Hindlimb muscle (tissue), 1 donor: ENCODE measurements at places on chromosomes 3 and 15.

GRCh38 chr15:62603742-62604141, 438.7 kb upstream of the C2CD4B start:
- no peak for DNase-seq

GRCh38 chr3:152190636-152191183, 78.0 kb upstream of the MBNL1 start:
- no peak for DNase-seq

- no peak for DNase-seq
These were observed 17.2 kb upstream of the ANKDD1A start for GRCh38 chr15:64894395-64895056.

DNA sequence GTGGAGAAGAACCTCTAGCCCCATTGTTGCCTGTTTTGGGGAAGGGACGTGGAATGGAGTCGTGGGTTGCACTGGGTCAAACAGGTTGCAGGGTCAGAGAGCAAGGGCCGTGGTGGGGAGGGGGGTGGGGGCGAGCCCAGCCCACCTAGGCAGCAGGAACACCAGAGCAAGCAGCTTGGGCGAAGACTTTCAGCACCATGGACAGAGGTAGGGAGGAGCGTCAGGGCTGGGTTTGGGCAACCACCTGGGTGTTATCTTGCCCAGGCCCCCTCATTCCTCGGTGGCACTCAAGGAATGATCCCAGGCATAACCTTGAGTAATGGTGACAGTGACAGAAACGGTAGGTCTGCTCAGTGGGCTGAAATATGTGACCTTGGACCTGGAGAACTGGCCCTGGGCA, 45.9 kb upstream of the TMEM115 start:
- DNase-seq, result no peak

GRCh38 chr3:30682434-30683155, 76.2 kb downstream of the TGFBR2 start:
- no peak for DNase-seq

GRCh38 chr15:77821188-77821958, 188.7 kb upstream of the LINGO1 start:
- peak; percentile 74 for DNase-seq

DNA sequence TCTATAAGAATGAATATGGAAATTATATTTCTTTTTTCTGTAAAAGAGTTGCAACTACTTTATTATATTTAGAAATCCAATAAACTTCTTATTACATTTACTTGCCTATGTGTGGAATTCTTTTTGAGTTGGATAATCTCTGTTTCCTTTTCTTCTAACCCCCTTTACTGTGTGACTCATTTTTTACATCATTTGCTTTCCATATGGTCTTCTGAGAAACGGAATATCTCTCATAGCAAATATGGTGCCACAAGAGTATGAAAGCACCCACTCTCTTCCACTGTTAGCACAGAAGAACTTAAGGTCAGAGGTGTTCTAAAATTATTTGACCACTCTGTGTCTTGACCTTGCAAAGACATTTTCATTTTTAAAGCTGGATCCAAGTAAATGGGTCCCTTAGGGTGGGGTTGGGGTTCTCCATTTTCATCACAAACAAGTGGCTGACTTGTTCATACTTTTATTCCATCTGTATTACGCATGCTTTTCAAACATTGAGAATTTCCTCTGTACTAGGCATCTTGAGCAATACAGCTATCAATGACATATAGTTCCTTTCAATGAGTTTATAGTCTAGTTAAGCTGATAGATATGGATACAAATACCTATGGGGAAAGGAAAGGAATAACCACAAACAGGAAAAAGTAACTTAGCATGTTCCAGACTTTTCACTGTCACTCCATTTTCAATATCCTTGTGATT, 281.1 kb upstream of the TPRG1 start:
- DNase-seq, result no peak

- no peak for DNase-seq
These were observed 455.5 kb downstream of the MAGI1 start for GRCh38 chr3:65583188-65583587.

- DNase-seq, result no peak
These were observed 33.6 kb downstream of the HEG1 start for GRCh38 chr3:125022206-125022605.

- peak; percentile 43 for DNase-seq
These were observed 51.8 kb upstream of the GATM start for GRCh38 chr15:45429941-45430792.

GRCh38 chr3:14128724-14129123, 3.9 kb downstream of the TMEM43 start:
- no peak for DNase-seq

DNA sequence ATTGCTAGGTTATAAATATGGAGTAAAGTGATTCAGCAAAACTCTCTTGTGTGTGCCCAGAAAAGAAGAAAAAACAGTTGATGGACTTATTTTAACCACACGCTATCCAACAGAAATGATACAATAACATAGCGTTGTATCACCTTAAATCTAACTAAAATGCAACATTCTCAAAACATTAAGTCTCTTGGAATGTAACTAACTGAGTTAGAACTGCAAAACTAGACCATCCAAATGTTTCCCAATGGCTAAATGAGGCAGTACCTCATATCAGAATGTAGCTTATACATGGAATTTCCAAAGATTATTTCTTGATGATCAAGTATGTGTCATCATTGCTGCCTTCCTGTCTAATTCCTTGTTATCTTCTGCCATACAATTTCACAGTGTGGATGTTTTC, 187.9 kb downstream of the CNTN3 start:
- DNase-seq, result no peak

- no peak for DNase-seq
These were observed 8.6 kb downstream of the PARP9 start for GRCh38 chr3:122555275-122556071.

DNA sequence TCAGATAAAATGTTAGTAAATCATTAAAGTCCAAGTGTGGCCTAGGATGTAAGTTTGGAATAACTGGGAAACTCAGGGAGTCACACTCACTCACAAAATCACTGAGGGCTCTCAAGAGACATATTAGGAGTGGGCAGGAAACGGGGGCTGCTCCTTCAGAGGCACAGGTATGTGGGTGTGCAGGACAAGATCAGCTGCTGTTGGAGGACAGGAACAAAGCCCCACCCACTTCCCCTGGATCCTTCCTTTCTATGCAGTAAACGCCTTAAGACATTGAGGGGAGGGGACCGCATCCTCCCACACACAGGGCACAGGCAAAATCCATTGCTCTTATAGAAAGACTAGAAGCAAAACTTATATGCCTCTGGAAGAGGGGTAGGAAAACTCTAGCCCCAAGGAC, 30.2 kb downstream of the TM2D3 start:
- no peak for DNase-seq

DNA sequence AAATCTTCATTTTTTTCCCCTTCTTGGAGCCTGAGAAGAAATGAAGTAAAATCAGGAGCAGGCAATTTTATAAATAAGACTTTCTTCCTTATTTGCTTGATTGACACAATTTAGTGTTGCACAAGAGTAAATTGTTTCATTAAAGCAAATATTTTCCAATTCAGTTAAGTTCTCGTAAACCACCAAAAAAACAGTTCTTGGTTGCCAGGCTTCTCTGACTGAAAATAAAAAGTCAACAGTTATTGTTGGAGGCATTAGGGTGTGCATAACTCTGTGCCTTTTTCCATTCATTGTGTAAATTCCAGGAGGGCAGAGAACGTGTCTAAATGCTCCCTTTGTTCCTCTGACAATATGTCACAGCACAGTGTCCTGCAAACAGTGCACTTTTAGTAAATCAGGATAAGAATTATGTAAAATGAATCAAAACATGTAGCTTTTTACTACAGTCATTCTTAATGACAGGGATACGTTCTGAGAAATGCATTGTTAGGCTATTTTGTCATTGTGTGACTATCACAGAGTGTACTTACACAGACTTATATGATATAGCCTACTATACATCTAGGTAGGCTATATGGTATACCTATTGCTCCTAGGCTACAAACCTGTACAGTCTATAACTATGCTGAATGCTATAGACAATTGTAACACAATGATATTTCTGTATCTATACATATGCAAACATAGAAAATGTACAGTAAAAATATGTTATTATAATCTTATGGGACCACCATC, at the start of gene CP:
TSS of gene CP (minus strand) at position 47 of the 735 bp plus-strand sequence. CDS start at position 10, 37 bp downstream.
- DNase-seq, result no peak
